ENCODE measurements at places on chromosomes 1 and 21.

GRCh38 chr21:32360401-32360975, 32.3 kb downstream of the URB1 start:
- DNase-seq: no peak

- DNase-seq: no peak
Observed at GRCh38 chr1:80535466-80535865, 1265.3 kb upstream of the ADGRL2 start.

GRCh38 chr1:65953170-65953569, 160.5 kb downstream of the PDE4B start:
- DNase-seq: no peak

GRCh38 chr1:109386054-109386717, 11.5 kb downstream of the SORT1 start:
- no peak for DNase-seq

GRCh38 chr1:228207851-228208821, at the start of gene OBSCN:
OBSCN (plus strand) TSS chr1:228208044; CDS start chr1:228211784, 3,740 bp downstream.
- DNase-seq: no peak

GRCh38 chr1:193019442-193020026, 39.6 kb downstream of the UCHL5 start:
- no peak for DNase-seq

GRCh38 chr1:188988589-188988988, 1489.1 kb downstream of the BRINP3 start:
- no peak for DNase-seq

DNA sequence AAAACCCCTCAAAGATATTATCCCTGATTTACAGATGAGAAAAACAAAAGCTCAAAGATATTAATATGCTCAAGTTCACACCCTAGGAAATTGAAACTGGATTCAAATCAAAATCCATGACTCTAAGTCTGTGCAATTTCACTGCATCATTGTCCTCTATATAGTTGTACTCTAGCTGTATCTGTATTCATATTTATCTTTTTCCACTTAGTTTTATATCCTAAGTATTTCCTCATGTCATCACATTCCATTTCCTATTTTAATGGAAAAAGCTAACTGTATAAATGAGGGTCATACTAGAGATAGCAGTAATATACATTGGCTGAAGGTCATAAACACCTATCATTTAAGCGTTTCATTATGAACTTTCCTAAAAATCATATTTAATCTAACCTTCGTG, 42.2 kb upstream of the RALGPS2 start:
- DNase-seq: no peak

- DNase-seq: no peak
Observed at GRCh38 chr1:17828991-17829390, 73.9 kb downstream of the ACTL8 start.

DNA sequence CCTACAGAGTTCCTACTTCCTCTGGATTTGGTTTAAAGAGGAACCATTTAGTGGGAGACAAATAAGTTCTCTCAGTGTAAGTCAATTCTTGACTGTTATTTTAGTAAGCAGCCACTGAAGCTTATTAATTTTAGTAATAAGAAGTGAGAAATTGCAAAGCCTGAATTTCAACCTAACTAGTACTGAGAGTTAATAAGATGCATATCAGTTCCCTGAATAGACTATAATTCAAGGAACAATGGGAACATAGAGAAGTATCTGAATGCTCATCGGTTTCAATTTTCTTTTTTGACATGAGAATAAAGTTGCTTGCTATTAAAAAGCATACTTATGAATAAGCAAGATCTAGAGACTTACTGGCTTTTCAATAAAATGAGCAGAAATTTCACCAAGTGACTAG, 8.0 kb upstream of the PPT1 start:
- DNase-seq: no peak

- peak; percentile 14 for DNase-seq
Observed at GRCh38 chr1:19113697-19114092, 96.4 kb downstream of the UBR4 start.

GRCh38 chr1:5509664-5510452, 482.4 kb downstream of the NPHP4 start:
- DNase-seq: peak; percentile 56

GRCh38 chr1:52294580-52294979, 71.4 kb downstream of the CC2D1B start:
- DNase-seq: no peak

Data from activated CD4-positive, alpha-beta T cell treated with anti-CD3 and anti-CD28 coated beads for 1 hour (primary cell).